Skeletal muscle cell (primary cell): ENCODE measurements at places on chromosomes 13 and 19.

DNA sequence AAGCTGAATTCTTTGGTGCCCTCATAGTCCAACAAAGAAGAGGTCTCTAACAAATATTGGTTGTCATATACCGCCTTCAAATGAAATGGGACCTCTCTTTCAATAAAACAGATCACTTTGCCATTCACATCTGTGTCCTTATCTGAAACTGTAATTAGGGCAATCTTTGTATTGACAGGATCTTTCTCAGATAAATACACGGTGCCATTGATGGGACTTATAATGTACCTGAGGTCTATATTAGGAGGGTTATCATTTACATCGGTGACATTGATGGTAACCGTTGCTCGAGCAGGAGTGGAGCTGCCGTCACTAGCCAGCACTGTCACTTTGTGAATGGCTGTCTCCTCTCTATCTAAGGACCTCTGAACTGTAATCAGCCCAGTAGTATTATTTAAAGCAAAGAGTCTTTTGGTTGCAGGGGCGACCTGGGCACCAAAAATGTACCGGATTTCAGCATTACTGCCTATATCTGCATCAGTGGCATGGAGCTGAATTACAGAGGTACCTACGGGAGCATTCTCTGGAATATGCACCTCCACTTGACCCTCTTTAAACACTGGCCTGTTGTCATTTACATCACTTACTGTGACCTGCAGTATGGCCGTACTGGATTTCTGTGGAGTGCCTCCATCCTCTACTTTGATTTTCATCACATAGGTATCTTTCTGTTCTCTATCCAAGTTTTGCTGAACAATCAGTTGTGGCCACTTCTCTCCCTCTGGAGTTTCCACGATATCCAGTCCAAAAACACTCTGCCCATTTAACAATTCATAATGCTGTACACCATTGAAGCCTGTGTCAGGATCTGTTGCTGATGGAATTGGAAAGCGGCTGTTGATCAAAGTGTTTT is 2.8 kb downstream of the PCDH9 start:
- no peak for DNase-seq

DNA sequence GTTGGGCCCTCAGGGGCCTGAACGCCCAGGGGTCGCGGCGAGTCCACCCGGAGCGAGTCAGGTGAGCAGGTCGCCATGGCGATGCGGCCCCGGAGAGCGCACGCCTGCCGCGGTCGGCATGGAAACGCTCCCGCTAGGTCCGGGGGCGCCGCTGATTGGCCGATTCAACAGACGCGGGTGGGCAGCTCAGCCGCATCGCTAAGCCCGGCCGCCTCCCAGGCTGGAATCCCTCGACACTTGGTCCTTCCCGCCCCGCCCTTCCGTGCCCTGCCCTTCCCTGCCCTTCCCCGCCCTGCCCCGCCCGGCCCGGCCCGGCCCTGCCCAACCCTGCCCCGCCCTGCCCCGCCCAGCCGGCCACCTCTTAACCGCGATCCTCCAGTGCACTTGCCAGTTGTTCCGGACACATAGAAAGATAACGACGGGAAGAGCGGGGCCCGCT is at the start of gene CCNA1:
CCNA1 (plus strand) TSS at position 390 of the 439 bp plus-strand sequence. CDS start 562 bp downstream, outside the sequence.
- no peak for DNase-seq

DNA sequence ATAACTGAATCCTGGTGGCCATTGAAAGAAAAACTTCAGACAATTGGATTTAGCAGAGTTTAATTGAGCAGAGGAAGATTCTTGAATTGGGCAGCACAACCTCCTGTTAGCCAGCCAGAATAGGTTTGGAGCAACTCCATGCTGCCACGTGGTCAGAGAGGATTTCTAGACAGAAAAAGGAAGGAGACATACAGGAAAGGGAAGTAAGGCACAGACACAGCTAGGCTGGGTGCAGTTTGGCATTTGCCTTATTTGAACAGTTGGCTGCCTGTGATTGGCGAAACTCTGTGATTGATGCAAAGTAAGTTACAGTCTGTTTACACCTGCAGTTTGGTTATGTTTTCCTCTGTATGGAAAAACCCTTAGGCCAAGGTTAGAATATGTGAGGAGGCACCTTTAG is 85.8 kb upstream of the SPATA13 start:
- no peak for DNase-seq

DNA sequence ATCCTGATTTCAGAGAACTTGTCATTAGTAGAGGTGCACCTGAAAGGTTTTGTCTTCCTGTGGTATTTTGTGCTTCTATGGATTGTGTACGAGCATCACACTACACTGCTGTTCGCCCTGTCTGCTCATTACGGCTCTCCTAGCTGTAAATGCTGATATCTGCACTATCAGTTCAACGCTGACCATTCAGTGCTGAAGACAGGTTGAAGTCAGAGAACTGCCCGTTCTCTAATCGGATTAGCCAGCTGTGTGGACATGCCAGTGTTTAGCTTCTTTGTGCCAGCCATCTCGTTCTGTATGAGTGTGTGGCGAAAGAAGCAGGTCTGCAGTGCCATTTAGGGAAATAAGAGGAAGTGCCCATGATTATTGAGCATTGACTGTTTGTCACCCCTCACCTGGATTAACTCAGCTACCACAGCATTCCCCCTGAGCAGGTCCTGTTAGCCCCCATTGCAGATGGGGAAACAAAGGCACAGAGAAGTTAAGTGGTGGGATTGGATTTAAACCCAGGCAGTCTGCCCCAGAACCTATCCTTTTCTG is 21.6 kb upstream of the C1QTNF9 start:
- DNase-seq: no peak

GRCh38 chr13:76837801-76838200 is 48.4 kb downstream of the KCTD12 start:
- no peak for DNase-seq

DNA sequence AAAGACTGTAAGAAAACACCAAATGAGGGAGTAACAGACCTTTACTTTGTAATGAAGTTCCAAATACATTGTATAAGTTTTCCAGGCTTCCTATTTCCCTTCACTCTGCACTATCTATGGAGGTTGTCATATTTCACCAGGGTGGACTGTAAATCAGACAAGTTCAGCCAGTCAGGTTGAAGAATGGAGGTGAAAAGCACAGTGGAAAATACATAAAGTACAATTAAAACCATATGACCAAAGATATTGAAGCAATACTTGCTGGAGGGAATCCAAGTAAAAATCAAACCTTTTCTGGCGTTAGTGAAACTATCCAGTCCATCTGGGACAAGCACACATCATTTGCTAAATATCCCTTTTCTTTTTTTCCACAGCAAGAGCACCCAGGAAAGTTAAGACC is 3.2 kb downstream of the LHFPL6 start:
- no peak for DNase-seq

DNA sequence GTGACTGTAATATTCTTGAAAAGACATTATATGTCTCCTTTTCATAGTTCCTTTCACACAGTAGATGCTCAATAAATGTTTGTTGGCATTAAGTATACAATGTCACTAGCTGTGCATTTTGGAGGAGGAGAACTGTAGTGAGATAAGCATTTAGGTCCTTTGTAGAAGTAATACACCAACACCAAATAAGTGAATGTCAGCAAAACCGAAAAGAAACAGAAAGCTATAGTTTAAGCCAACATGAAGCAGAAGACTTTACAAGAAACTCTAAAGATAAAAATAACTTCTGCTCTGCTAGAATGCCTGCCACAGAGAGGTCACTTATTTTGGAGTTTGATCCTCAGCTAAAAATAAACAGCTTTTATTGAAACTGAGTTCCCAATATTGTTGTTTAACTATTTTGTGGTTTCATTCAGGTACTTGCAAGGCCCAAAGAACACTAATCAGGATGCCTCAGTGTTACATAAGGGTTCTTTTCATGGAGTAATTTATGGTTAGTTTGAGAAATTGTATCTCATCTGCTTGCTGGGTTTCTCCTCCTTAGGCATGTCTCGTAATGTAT is 86.2 kb downstream of the STARD13 start:
- no peak for DNase-seq

- DNase-seq: no peak
Measured at GRCh38 chr13:49300739-49301589, 53.2 kb downstream of the CDADC1 start.

GRCh38 chr13:111278258-111278657 is 42.2 kb upstream of the TEX29 start:
- DNase-seq: no peak

- no peak for DNase-seq
Measured at GRCh38 chr19:31527443-31527842, 178.2 kb upstream of the TSHZ3 start.

DNA sequence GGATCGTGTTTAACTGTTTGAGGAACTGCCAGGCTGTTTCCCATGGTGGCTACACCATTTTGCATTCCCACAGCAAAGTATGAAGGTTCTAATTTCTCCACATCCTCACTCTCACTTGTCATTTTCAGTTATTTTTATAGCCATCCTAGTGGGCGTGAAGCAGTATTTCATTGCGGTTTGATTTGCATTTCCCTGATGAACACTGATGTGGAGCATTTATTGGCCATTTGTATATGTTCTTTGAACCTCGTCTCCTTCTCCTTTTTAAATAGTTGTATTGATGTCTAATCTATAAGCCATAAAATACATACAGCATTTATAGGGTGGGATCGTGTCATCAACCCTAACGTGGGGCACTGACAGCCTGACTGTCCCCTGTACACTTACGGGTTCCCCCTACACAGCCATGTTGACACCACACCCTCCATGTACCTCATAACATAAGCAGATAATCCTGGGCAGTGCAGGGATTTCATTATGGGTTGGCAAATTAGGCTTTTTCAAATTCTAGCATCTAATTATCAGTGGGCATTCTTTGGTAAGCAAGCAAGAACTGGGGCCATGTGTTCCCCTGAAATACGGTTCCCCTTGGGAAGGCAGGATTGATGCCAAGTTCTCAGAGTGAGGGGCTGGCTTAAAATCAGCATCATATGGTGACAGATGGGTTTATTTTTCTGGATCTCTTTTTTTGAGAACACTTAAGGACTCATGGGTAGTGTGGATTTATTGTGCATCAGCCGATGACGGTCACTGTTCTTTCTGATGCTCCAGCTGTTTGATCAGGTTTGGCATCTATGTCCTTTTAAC is 11.6 kb upstream of the ZBTB45 start:
- DNase-seq: no peak

DNA sequence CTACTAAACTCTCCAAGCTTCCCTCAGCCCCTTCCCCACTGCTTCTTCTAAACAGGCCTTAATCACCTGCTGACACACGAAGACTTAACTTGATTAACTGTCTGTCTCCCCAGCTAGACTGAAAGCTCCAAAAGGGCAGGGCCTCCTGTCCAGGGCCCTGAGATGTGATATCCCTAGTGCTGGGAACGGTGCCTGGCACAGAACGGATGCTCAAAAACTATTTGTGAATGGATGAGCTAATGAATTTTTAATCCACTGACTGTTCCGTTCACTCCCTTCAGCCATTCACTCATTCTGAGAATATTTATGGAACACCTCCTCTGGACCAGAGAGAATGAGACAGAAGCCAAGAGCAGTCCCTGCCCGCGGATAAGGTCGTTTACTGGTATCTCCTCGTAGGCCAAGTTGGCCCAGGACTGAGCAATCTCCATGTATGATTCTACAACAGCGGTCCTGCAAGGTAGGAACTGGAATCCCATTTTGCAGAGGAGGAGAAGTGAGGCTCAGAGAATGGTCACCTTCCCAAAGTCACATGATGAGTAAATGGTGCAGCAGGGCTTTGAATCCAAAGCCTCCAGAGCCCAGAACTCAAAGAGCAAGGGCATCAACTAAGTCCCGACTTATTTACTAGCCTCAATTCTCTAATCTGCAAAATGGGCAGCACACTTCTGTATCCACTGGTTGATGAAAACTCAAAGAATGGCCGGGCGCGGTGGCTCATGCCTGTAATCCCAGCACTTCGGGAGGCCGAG is 3.4 kb downstream of the DMWD start:
- no peak for DNase-seq

- DNase-seq: no peak
Measured at GRCh38 chr19:51550848-51551672, 19.6 kb upstream of the SIGLEC6 start.

DNA sequence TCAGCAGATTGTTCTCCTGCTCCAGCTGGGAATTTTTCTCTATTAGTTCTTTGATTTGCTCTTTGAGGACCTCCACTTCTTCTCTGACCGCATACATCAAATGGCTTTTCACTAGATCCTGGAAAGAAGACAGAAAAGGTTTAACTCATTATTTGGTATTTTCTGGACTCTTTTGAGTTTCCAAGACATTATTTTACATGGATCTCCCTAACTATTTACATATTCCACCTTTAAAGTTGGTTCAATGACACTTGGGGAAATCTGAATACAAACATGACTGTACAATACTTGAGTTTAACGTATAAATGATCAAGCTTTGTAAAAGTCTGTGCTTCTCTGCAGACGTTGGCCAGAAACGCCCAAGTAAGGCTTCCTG is 61.1 kb downstream of the SERP2 start:
- no peak for DNase-seq

DNA sequence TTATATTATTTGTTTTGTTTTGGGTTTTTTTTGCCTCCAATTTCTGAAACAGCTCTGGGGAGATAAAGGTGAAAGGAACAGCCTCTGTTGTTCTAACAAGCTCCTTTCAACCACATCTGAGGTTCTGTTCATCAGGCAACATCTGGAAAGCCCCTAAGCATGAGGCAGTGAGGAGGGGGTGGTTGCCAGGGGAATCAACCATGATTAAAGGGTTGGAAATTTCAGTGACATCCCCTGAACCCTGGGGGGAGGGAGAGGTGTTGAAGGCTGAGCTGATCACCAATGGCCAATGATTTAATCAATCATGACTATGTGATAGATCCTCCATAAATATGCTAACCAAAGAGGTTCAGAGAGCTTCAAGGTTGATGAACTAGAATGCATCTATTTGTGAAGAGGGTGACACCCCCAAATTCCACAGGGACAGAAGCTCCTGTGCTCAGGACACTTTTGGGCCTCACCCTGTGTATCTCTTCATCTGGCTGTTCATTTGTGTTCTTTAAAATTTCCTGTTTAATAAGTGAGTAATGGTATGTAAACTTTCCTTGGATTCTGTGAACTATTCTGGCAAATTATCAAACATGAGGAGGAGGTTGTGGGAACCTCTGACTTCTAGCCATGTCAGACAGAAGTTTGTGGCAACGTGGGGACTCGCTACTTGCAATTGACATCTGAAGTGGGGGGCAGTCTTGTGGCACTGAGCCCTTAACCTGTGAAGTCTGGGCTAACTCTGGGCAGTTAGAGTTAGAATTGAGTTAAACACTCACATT is 221.3 kb downstream of the NHLRC3 start:
- DNase-seq: no peak

DNA sequence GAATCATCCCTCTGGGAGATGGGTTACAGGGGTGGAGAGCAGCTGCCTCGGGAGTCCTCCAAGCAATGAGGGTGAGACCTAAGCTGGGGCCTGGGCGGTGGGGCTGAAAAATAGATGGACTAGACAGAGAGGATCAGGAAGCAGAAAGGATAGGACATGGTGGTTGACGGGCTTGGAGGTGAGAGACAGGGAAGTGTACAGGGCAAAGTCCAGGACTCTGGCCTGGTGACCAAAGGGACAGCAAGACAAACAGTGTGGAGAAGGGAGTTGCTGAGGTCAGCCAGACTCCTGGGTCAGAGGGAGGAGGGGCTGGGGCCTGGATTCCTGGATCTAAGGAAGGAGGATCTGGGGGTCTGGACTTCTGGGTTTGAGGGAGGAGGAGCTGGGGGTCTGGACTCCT is 5.5 kb downstream of the PHLDB3 start:
- no peak for DNase-seq
